ENCODE measurements at places on chromosomes 7 and 10.

DNA sequence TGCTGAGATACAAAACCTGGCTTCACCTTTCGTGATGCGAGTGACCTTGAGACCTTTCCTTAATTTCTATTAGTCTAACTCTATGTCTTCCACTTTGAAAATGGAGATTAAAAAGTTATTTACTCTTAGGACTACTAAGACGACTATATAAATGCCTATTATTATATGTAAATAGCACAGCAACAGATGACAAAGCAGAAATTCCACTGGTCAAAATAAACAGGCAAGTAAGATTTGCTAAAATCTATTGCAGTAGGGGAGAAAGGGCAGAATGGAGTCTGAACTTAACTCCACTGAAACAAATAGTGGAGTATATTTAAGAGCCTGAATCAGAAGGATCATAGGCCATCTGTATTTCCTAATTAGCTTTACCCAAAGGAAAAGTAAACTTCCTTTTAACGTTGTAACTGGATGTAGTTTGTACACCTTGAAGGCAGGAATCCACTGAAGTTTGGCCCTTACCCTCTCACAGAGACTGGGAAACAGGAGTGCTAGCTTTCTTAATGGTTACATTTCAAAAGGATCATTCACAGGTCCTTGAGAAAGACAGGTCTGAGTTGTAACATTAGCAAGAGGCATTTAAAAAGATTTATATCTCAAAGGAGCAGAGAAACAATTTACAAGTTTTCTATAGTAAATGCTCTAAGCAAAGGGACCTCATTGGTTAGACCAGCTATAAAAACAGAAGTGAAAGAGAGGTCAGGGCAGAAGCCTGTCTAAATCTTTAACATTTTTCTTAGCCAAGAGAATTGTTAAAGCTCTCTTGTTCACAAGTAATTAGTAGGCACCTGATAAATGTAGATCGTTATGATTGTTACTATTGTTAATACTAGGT lies 332.5 kb downstream of the ZWINT start:
- no peak for DNase-seq

- no peak for DNase-seq
Measured at GRCh38 chr10:47164126-47164799, 135.7 kb upstream of the GDF10 start.

DNA sequence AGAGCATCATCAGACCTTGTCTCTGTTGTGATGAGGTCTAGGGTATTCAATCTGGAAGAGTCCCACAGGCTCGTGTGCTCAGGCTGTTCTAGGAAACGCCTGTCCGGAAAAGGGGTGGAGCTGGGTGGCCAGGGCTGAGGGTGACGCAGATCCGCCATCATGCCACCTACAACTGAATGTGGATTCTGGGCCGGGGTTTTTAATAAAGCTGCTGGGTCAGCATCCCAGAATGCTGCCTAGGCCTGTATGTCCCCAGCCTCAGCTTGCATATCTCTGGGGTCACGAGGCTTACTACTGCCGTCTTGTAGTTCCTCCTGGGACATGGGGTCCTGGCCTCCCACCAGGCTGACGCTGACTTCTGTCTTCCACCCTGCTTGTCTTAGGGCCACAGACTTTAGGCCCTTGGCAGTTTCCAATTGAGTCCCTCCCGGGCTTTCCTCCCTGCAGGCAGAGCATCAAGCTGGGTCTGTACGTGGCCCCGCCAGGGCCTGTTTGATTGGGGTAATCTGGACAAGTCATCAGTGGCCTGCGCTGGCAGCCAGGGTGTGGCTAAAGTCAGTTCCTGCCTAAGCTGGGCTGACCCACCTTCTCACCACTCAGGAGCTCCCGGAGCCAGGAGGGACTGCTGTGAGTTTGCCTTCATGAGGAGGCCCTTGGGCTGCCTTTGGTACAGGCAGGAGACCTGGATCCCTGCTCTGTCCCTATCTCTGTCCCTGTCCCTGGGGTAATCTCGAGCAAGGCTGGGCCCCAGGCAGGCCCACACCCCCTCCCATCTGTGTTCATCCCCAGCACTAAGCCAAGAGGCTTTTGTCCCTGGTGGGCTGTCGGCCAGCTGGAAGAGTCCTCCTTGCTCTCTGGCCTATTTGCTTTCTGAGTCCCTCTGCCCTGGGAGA lies 79.9 kb downstream of the ZMIZ1 start:
- peak; percentile 55 for DNase-seq

GRCh38 chr7:53413021-53413420 lies 377.6 kb downstream of the POM121L12 start:
- no peak for DNase-seq

GRCh38 chr7:113118074-113118959 lies at the start of gene SMIM30:
Gene SMIM30, minus strand, starts transcription at chr7:113118554. Its CDS starts 976 bp downstream, at chr7:113117578.
- DNase-seq, result peak; percentile 93

GRCh38 chr10:77442699-77443189 lies 194.9 kb downstream of the KCNMA1 start:
- DNase-seq, result no peak

DNA sequence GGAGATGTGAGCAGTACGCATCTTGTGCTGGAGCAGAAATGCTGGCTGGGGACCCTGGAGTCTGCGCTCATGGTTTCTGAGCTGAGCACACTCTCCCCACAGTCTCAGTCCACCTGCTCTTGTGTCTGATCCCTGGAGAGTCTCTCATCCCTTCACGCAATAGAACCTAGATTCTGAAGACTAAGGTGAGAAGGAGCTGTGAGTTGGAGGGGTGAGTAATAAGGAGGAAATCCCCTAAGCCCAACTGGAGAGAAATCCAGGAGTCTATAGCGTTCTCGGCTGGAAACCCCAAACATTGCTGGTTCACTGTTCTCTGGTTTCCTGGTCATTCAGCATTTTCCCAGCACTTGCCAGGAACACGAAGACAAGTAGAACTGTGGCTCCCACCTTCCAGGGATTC lies 68.3 kb upstream of the SMNDC1 start:
- DNase-seq, result no peak

GRCh38 chr10:50044941-50045664 lies 22.7 kb upstream of the WASHC2A start:
- DNase-seq, result no peak

GRCh38 chr10:89221919-89222318 lies 14.8 kb upstream of the CH25H start:
- no peak for DNase-seq

- DNase-seq, result no peak
Measured at GRCh38 chr7:128201067-128201689, 39.9 kb upstream of the LEP start.

DNA sequence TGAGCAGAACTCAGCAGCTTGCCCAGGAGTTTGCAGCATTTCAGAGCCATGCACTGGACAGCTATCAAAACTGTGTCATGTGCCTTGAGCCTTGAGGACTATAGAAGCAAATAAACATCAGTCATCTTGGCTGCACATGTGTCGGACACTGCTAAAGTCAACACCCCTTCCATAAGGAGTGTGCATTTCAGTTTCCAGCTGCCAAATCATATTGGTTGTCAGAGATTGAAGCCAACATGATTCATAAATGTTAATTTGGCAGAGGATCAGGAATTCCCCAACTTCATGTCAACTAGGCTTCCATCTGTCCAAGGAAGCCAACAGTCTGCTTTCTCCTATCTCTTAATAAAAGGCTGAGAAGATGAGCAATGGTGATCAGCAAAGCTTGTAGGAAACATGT lies 32.8 kb downstream of the SLC16A12 start:
- no peak for DNase-seq

DNA sequence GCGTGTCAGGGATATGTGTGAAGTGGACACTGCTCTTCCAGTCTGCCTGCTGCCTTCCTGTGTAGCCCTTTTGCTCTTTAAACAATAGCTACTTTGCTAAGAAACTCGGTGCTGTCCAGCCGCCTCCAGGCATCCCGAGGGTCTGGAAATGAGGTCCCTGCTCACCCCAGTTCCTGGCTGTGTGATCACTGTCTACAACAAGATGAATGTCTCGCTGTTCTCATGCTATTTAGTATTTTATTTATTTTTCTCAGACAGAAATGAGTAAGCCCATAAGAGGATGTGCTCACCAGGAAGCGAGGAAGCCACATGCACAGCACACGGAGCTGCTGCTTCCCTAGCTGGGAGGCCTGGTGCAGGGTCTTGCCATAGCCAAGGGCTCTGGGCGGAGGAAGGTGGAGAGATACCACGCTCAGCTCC lies 167.0 kb upstream of the PITRM1 start:
- no peak for DNase-seq

GRCh38 chr10:131949041-131949862 lies 32.5 kb downstream of the BNIP3 start:
- DNase-seq, result no peak

DNA sequence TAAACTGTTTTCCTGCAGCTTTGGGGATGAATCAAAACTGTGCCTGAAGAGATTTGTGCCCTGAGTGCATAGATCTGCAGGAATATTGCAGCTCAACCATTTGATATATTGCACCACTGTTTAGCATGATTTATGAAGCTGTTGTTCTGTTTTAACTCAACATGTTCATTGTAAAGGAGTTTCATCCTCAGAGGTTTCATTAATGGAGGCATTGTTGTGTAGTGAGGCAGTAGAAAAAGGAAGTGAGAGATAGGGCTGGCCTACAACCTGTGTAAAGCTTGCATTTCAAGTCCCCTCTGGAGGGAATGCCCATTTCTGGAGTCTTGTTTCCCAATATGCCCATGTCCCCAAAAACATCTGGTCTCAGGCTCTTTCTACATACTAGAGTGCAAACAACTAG lies 67.5 kb downstream of the DNAJC12 start:
- DNase-seq, result no peak

GRCh38 chr7:30458311-30458710 lies 20.3 kb downstream of the NOD1 start:
- DNase-seq, result no peak

GRCh38 chr10:95758351-95759025 lies 2.5 kb downstream of the ENTPD1 start:
- DNase-seq, result no peak

DNA sequence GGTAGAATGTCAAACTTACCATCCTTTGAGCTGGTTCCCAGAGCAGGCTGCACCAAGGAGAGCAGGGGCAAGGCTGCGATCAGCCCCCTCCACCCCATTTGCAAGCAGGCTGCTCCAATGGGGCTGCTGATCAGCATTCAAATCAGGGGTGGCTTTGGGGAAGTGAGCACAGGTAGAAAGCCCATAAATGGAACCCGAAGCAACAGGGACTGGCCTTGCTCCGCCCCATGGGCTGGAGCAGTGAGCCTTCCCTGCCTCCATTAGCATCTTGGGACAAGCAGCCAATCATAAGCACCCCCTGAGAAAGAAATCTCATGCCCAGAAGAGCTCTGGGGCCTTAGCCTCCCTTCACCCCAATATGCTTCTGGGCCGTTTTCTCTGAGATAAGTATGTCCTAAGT lies 4.0 kb upstream of the PKD1L1 start:
- no peak for DNase-seq

DNA sequence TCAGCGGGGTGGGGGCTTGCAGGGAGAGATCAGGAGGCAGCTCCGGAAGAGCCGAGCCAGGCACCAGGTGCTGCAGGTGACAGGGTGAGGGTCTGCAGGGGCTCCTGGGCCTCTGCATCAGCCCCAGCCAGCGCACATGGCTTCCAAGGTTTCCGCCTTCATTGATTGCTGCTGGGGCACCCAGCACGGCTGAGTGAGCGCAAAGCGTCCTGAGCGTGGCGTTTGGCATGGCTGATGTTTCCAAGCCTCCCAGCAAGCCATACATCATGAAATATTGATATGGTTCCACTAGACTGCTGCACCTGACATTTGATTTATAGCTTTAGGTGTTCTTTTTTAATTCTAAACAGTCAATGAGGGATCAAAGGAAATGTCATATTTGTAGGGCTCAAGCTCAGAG lies 259.0 kb downstream of the WDR37 start:
- no peak for DNase-seq

DNA sequence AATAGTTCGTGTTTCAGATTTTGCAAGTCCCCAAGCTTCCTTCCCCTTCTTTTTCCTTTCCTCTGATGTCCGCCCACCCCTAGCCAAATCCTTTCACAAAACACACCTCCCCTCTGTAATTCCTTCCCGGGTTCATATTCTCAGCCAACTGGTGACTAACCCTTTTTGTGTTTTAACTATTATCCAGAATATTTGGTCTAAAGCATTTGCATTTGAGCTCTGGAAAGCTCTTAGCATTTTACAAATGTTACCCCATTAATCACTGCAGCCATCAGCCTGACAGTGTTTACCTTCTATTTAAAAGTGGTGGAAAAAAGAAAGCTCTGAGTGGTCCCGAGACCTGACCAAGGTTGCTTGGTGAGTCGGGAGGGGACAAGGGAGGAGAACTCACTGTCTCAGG lies 139.0 kb downstream of the CREB5 start:
- DNase-seq, result no peak

DNA sequence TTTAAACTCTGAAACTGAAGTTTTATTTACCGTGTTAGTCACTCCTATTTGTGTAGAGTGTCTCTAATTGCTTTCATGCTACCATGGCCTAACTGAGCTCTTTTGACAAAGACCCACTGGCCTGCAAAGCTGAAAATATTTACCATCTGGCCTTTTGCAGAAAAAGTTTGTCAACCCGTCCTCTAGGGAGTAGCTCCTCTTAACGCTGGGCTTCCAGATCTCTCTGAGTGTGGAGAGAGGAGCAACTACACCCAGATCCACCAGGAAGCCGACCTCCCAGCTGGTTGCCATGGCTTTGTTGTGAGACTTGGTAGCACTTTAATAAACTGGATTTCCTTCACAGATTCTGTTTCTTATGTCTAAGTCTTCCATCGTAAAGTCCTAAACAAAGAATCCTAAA lies 4.2 kb upstream of the C10orf71 start:
- no peak for DNase-seq

- no peak for DNase-seq
Measured at GRCh38 chr7:84610390-84610789, 415.8 kb upstream of the SEMA3A start.

- DNase-seq, result no peak
Measured at GRCh38 chr10:117272195-117273076, 31.5 kb downstream of the SLC18A2 start.

DNA sequence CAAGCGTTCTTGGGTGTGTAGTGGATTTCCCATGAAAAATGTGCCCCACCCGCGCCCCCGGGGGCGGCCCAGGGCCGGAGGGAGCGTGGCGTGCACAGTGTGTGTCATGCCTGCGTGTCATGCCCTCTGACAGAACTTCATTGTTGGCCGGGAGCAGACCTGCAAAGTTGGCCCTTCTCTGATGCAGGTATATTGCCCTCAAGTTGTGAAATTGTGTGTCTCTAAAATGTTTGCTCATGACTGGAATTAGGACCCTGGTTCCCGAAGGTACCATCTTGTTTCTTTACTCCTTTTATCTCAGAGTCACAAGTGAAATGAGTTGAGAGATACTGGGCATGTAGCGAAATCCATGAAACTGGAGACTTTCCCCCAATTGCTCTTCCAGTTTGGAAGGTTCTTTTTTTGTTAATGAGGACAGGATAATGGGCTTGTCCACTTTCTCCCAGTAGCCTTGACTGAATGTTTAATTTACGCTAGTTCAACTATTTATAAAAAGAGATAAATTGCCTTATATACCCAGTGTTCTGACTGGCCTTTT lies 26.2 kb downstream of the ADK start:
- DNase-seq, result no peak

Data from D341Med (cell line).